Progenitor cell of endocrine pancreas (in vitro differentiated cells): ENCODE measurements at places on chromosomes 3 and 15. TPM values are rescaled to one million over a fixed set of nuclear protein-coding genes. Genes with fewer than 3 reads are reported as not detected.

- no peak for DNase-seq
These were observed 418.8 kb downstream of the MAGI1 start for GRCh38 chr3:65619888-65620287.

PAK6 gene
- 13.2 and 13.8 TPM in 2 replicates for total RNA-seq

PLCH1 gene
- total RNA-seq: 13.6 and 14.2 TPM in 2 replicates

- DNase-seq: no peak
These were observed 14.9 kb downstream of the CBLB start for GRCh38 chr3:105853801-105854432.

GRCh38 chr3:33577588-33577987 is 137.4 kb upstream of the UBP1 start:
- DNase-seq: no peak

GPR149 gene
- total RNA-seq: not detected in 2 replicates

GRCh38 chr3:23900744-23901143 is 16.0 kb downstream of the NKIRAS1 start:
- DNase-seq: no peak

LRRIQ4 gene
- 0.31 and 0.42 TPM in 2 replicates for total RNA-seq

WDR49 gene
- total RNA-seq: 0.43 and 0.91 TPM in 2 replicates

DNA sequence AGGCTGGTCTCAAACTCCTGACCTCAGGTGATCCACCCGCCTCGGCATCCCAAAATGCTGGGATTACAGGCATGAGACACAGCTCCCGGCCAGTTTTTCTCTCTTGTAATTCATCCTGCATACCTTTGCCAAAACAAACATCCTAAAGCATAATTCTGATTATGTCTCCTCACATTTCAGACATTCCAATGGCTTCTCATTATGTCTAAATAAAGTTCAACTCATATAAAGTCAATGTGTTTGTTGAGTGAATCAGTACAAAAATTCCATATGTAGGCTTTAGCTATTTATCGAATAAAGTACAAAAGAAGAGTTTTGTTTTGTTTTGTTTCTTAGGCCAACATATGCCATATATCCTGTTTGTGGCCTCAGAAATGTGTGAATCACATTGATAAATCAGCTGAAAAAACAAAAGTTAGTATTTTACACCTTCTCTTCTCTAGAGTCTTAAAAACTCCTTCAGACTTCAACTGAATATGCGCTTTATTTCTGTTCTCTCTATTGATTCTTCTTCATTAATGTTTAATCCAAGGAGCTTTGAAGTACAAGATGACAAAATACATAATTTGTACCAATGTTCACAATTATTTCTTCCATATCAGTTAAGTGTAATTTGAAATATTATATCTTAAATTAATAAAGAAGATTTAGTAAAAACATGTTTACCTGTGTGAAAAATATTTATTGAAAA is 165.8 kb downstream of the MECOM start:
- DNase-seq: no peak

- DNase-seq: no peak
These were observed 27.6 kb downstream of the PLXNB1 start for GRCh38 chr3:48402281-48402732.

GRCh38 chr3:50245251-50245745 is 9.3 kb downstream of the GNAI2 start:
- DNase-seq: no peak
